ENCODE measurements at places on chromosomes 1 and 21.

- no peak for DNase-seq
These were observed 25.0 kb downstream of the VASH2 start for GRCh38 chr1:212975111-212975918.

GRCh38 chr1:40774266-40774998, 9.2 kb upstream of the KCNQ4 start:
- peak; percentile 36 for DNase-seq

GRCh38 chr1:186299570-186299969, 75.5 kb downstream of the TPR start:
- DNase-seq: no peak

DNA sequence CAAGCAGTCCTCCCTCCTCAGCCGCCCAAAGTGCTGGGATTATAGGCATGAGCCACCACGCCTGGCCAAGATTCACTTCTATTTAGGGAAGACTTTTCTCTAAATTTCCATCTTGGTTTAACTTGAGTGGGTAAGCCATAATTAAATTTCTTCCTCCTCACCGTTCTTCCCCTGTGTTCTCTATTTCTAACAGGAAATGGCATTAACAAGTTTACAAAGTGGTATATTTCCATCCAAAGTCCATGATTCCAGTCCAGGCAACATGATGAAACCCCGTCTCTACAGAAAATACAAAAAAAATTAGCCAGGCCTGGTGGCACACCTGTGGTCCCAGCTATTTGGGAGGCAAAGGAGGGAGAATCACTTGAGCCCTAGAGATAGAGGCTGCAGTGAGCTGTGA, 92.1 kb downstream of the ZFYVE9 start:
- no peak for DNase-seq

DNA sequence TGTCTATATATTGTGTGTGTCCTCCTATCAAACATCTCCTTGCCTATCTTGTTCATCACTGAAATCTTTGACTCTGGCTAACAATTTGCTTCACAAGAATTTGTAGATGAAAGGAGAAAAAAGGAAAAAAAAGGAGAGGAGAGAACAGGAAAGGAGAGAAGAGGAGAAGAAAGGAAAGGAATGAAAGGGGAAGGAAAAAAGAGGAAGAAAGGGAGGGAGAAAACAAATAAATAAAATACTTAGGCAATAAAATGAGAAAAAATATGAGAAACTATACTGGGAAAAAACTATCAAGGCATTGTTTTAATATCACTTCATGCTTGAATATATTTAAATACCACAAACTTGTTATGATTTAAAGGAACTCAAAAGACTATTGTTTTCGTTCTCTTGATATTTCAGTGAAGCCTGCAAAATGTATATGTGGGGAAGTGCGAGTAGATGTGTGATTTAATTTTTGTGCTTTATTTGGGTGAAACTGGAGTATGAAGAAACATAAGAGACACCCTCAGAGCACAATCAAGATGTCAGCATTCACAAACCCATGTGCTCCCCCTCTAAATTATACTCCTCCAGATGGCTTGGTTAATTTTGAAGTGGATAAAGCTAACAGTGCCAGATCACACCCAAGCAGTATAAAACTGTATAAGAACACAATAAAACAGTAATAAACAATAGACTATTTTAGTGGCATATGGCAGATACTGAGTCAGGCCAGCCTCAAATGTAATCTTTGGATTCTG, 205.7 kb upstream of the SAMSN1 start:
- no peak for DNase-seq

GRCh38 chr1:163570071-163570470, 248.3 kb downstream of the NUF2 start:
- no peak for DNase-seq

- DNase-seq: no peak
These were observed 132.1 kb upstream of the EDN2 start for GRCh38 chr1:41616563-41616962.

DNA sequence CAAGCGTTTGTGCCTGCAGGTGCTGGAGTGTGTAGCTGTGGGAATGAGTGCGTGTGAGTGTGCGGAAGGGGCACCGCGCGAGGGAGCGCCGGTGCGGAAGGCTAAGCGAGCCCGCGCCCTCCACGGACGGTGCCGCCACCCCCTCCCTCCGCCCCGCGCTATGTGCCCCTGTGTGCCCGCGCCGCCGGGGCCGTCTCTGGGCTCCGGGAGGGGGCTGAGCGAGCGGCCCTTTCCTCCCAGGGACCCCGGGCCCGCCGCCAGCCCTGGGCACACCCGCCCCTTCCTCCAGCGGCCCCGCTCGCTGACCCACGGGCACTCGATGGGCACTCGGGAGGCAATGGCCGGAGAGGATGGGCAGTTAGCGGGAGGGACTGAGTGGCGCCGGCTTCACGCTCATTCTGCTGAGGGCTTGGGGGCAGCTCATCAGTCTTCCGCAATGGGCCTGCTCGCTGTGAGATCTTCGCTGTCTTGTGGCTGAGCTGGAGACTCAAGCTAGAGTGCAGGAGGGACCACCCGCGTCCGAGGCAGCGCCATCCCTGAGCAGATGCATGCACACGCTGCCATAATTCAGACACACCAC, 8.6 kb upstream of the ADGRB2 start:
- DNase-seq: no peak

DNA sequence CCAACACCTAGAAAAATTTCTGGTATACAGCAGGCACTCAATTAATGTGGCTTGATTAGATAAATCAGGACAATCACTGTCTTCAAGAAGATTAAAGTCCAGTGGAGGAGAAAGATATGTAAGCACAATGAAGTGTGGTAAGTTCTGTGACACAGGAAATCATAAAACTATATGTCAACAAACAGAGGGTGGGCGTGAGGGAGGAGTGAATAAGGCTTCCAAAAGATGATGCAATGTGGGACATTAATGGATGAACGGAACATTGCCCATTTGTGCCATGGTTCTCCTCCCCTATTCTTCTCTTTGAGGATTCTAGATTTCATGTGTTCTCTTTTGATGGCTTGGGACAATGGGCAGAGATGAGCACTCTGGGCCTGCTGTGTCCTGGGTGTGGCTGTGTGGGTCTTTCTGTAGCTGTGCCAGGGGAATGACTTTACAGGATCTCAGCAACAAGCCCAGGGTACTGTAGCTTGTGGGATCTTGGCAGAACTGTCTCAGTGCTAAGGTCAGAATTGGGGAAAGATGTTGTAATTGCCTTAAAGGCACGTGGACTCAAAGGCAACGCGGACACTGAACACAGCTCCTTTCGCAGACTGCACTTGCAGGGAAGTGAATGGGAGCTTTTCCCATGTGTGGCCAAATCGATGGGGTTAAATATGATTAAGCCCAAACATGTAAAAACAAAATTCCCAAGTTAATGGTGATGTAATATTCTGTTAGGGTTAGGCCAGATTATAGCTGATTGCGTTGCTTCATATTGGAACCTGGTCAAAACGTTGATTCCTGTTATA, 366.9 kb downstream of the TGFB2 start:
- no peak for DNase-seq

DNA sequence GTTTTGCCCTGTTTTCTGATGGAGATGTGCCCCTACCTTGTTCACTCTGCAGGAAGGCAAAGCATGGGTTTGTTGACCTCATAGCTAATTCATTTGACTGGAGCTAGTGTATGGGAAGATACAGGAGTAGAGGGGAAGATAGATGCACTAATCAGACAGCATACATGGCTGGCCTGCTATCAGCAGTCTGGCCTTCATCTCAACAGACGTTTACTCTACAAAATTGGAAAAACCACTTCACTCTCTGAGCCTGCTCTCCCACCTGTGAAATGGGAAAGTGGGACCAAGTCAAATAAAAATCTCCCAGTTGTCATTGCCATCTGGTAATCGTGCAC, 235.2 kb upstream of the RAB4A start:
- DNase-seq: no peak

DNA sequence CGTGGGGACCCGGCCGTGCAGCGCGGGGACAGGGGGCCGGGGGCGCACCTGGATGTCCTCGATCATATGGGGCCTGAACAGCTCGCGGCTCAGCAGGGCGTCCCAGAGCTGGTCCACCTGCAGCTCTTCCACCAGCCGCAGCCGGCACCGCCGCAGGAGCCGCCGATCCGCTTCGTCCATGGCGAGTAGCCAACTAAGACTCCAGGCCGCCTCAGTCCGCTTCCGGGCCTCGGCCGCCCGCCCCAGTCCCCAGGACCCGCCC, at the start of gene CASP9:
CASP9 (minus strand) TSS at position 195 of the 262 bp plus-strand sequence; CDS start at position 180, 15 bp downstream.
- no peak for DNase-seq

GRCh38 chr1:18100491-18101063, 7.0 kb upstream of the IGSF21 start:
- peak; percentile 24 for DNase-seq

GRCh38 chr1:202351725-202352124, 3.2 kb downstream of the PPP1R12B start:
- DNase-seq: no peak

DNA sequence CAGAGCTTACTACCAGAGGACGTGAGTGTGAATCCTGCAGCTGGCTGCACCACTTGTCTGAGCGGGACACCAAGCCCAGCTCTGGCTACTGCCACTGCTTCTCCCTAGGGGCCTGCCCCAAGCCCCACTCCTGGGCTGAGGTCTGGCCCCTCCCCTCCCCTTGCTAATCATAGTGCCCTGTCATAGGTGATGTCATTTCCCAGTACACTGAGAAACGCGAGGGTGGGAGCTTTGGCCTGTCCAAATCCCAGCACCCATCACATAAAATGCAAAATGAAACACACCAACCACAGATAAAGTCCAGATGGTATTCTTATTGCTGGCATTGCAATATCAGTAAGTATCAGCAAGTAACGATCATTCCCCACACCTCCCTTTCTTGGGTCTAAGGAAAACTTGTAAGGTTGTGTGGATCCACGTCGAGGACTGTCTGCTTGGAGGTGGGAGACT, 77.7 kb downstream of the TOMM20 start:
- DNase-seq: no peak

GRCh38 chr1:155018617-155019348, 14.8 kb downstream of the DCST2 start:
- no peak for DNase-seq

DNA sequence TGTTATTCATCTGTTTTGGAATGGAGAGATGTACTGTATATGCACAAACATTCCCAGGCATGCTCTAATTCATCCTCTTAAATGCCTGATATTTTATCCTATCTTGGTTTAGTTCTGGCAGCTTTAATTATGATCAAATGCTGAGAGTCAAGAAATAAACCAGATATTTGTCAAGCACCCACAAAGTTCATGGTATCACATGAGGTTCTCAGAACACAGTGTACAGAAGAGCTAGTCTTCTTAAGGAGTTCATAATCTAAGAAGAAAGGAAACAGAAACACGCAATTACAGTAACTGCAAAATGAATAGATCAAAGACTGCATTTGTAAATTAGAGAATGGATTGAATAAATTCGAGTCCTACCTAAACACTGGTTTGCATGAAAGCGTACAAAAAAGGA, 58.3 kb upstream of the KCNH1 start:
- no peak for DNase-seq

GRCh38 chr1:36906555-36906954, 127.8 kb downstream of the GRIK3 start:
- DNase-seq: no peak

DNA sequence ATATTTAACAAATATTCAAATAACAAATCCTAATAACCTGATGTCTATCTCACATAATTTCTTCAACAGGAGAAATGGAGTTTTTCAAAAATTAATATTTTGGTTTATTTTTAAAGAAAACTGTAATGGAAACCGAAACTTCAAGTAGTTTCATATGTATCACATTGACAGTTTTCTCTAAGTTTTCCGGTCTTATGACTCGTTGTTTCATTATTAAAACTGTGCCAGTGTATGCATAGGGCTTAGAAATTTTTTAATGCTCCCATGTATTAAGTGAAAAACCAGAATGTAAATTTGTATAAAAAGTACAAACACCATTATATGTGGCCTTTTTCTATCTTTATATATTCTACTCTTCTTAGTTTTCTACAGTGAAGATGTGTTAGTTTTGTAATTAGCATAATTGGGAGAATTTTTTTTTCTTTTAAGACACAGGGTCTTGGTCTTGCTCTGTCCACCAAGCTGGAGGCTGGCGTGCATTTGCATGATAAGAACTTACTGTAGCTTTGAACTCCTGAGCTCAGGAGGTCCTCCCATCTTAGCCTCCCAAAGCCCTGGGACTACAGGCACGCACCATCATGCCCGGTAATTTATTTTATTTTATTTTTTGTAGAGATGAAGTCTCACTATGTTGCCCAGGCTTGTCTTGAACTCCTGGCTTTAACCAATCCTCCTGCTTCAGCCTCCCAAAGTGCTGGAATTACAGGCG, 43.9 kb upstream of the SAMSN1 start:
- DNase-seq: no peak

GRCh38 chr21:45632637-45633251, 10.8 kb upstream of the PCBP3 start:
- no peak for DNase-seq

GRCh38 chr21:27277110-27277509, 310.2 kb upstream of the ADAMTS5 start:
- DNase-seq: no peak

DNA sequence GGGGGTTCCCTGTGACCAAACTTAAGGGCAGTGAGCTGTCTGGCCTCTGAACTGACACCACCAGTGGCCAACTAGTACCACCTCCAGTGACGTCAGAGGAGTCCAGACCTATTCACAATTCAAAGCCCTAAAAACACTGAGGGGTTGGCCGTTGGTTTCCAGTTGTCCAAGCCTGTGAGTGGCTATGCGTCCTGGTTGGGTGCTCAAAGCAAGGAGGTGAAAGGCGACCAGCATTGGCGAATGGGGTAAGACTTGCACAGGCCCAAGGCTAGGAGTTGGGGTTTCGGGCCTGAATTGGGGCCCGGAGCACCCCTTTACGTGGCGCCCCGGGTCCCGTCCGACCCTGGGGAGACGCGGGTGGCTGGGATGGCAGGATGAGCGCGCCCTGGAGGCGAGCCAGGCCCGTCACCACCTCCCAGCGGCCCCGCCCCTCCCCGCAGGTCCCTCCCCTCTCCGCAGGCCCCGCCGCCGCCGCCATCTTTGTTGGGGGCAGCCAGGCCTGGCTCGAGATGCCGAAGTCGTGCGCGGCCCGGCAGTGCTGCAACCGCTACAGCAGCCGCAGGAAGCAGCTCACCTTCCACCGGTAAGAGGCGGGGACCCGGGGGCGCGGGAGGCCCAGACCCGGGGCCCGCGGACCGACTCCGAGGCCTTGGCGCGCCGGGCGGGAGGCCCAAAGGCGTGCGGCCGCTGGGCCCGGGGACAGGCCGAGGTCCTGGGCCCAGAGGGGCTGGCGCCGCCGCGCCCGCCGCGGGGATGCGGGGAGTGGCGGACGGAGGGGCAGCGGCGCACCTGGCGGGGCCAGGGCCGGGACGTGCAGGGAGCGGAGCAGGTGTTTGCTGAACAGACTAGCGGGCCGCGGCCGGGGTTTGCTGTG, at the start of gene THAP3:
THAP3 (plus strand) TSS at position 159 of the 874 bp plus-strand sequence; CDS start at position 510, 351 bp downstream.
- DNase-seq: peak; percentile 86

DNA sequence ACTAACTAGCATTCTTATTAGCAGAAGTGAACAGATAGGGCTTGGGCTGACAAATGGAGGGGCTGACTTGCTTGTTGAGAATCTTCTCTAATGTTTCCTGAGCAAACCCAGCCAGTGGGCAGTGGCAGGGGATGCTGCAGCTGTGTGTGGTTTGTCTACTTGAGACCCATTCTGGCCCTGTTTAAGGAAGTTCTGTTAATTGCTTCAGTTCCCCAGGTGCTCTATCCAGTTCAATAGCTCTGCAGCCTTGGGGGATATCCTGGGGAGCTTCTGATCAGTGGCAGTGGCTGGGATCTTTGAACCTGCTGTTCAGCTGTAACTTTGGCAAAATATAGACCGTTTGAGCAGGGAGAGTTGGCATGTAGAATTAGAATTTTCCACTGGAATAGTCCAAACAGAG, 137.4 kb downstream of the ZNF326 start:
- no peak for DNase-seq

Measured in stimulated activated CD4-positive, alpha-beta T cell treated with anti-CD3 and anti-CD28 coated beads, Interleukin-1b, Interleukin-23, amount 100 ng/mL, for 24 hours (primary cell).